ENCODE measurements at places on chromosomes 3 and 15.

DNA sequence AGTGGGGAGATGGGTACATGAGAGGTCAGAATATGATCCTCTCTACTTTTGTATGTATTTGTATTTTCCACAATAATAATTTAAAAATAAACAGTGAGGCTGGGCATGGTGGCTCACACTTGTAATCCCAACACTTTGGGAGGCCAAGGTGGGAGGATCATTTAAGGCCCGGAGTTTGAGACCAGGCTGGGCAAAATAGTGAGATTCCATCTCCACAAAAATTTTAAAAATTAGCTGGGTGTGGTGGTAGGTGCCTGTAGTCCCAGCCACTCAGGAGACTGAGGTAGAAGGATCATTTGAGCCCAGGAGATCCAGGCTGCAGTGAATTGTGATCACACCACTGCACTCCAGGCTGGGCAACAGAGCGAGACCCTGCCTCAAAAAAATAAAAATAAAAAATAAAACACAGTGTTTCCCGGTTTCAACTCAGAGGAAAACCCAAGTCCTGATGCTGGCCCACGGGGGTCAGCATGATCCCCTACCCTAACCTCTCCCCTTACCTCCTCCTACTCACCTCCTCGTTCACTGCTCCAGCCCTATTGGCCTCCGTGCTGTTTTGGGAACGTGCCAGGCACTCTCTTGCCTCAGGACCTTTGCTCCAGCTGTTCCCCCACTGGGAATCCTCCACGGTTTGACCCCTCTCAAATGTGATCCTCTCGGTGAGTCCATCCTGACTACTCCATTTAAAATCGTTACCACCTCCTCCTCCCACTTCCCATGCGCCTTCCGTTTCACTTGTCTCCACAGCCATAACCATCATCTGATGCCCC, 2.9 kb upstream of the KLHL40 start:
- no peak for DNase-seq

GRCh38 chr3:173711619-173712018, 314.1 kb downstream of the NLGN1 start:
- no peak for DNase-seq

DNA sequence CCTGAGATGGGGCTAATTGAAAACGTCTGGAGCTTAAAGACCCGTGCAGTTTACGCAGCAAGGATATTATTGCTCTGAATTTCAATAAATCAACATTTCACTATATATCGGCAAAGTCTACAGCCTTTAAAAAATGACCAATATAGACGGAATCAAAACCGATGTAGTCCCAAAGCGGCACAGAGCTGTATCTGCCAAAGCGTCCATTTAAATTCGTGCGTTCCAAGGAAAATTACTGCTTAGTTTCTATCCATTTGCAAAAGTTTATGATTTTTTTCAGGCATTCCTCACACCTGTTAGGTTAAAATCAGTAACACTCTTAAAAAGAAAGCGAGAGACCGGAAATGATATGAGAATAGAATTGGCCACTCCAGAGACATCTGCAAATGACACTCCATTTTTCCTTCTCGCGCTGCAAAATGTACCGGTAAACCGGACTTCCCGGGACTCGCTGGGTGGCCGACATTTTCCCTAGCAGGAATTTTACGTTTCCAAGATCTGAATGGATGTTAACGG, 777 bp upstream of the EIF4A2 start:
- no peak for DNase-seq

DNA sequence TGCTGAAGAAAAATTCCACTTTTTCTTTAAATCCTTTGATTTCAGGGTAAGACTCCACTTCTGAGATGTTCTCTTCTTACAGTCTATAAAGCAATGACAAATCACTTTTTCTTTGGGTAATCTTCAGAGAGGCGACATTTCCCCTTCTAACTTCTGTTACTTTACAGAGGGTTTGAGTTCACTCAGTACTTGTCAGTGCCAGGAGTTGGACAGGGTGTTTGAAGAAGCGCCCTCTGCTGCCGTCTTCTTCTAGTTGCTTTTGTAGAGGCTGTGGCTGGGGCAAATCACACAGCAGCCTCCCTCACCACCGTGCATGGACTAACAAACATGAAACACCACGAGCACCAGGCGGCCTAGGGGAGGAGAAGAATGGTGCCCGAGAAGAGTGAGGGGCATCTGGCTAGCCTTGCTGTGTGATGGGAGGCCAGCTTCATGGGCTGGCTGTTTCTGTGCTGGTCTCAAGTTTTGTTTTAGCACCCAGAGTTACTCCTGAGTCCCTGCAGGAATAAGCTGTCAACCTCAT, at the start of gene CD80:
TSS of gene CD80 (minus strand) at position 174 of the 523 bp plus-strand sequence. CDS start 1,886 bp downstream, outside the sequence.
- peak; percentile 9 for DNase-seq

GRCh38 chr3:85670634-85671205, 711.9 kb downstream of the CADM2 start:
- no peak for DNase-seq

- no peak for DNase-seq
Measured at GRCh38 chr3:184712248-184713039, 580 bp upstream of the MAGEF1 start.

- DNase-seq: no peak
Measured at GRCh38 chr3:128282380-128283196, 129.3 kb downstream of the EEFSEC start.

DNA sequence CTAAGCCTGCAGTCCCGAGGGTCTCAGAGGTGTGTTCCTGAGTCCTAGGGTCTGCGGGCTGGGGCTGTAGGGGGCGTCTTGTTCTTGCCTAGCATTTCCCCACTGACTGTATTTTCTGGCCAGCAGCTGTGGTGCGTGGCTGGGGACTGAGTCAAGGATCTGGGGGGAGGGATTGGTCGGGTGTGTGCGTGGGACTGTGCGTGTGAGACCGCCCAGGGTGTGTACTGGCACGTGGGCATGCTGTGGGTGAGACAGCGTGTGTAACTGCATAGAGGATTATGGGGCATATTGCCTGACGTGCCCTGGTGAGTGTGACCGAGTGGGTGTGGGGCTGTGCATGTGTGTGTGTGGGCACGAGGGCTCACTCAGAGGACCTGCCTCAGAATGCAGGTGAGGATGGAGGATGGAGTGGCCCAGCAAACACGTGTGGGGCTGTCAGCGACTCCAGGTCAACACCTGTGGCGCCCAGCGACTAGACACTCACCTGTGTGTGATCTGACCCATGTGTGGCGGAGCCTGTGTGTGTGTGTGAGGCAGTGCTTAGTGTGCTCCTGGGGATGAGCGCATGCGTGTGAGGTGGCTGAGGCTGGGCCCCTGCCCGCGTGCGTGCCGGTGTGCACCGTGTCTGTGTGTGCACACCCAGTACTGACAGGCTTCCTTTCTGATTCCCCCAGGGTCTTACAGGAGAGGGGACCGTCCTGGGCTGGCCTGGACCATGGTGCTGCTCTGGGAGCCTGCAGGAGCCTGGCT, 20.9 kb downstream of the FBLN2 start:
- DNase-seq: no peak

DNA sequence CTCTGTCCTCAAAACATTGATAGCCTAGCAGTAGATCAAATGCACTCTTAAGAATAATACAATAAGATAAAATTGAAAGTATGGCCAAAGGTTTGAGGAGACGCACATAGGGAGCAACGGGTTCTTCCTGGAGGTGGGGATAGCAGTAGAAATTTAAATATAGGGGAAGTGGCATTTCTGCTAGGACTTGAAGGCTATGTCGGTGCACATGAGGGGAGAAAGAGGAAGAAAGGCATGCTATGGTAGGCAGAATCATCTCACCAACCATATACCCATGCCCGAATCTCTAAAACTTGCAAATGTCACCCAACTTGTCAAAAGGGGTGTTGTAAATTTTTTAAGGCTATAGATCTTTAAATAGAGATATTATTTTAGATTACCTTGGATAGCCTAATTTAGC, 735.1 kb upstream of the LMCD1 start:
- DNase-seq: no peak

DNA sequence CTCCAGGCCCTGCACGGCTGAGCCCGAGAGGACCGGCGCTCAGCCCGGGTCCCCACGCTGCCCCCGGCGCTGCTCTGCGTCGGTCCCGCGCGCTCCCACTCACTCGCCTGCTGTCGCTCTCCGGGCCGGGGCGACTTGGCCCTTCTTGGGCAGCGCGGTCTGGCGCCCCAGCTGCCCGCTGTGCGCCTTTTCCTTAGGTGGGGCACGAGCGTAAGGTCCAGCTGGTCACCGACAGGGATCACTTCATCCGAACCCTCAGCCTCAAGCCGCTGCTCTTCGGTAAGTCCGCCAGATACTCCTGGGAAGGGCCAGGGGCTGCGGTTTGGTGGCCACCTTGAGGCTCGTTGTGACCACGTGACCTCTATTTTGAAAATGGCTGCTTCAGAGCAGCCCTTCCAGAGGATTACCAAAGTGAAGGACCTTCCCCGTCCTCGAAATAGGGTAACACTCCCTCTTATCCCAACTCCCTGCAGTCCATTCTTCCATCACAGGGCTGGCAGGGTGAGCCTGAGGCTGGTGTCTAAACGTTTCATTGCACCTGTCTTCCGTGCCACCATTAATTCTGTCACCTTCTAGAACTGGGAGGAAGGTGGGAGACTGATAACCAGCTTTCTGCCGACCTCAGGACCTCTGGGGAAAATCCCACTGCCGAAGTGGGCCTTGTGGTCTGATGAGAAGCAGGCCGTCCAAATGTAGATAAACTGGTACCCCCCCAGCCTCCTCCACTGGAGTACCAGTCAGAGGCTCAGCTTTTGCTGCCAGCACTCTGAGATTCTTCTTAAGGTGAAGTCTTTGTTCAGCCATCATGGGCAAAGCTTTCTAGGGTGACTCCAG, 812 bp downstream of the P4HTM start:
- DNase-seq: no peak

- DNase-seq: no peak
Measured at GRCh38 chr3:110493438-110494092, 578.1 kb upstream of the NECTIN3 start.

- no peak for DNase-seq
Measured at GRCh38 chr3:125654526-125654925, 59.2 kb upstream of the OSBPL11 start.
